ENCODE measurements at places on chromosomes 13 and 19.

DNA sequence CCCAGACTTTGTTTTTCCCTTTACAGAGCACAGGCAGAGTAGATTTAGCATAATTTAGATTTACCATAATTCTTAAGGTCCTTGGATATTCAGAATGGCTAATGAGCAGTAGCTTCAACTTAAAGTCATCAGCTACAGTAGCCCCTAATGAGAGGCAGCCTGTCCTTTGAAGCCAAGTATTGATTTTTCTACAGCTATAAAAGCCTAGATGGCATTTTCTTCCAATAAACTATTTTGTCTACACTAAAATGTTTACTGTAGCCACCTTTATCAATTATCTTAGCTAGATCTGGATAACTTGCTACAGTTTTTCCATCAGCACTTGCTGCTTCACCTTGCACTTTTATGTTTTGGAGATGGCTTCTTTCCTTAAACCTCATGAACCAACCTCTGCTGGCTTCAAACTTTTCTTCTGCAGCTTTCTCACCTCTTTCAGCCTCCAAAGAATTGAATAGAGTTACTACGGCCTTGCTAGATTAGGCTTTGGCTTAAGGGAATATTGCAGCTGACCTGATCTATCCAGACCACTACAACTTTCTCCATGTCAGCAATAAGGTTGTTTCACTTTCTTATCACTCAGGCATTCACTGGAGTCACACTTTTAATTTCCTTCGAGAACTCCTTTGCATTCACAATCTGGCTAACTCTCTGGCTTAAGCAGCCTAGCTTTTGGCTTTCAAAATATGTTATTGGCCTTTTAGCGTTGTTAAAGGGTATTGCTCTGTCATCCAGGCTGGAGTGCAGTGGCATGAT lies 26.6 kb downstream of the BRD4 start:
- peaks cover 82% of the 10 kb centered on the region for H3K4me1 ChIP-seq
- no peak overlapping the region for H3K4me3 ChIP-seq
- no peaks in the 10 kb centered on the region for H3K27me3 ChIP-seq
- DNase-seq = no peak

GRCh38 chr13:109394311-109394988 lies 391.9 kb downstream of the IRS2 start:
- no peak overlapping the region for H3K27ac ChIP-seq
- peaks cover 14% of the 10 kb centered on the region for H3K27me3 ChIP-seq
- DNase-seq = no peak
- H3K4me3 ChIP-seq = no peak overlapping the region

DNA sequence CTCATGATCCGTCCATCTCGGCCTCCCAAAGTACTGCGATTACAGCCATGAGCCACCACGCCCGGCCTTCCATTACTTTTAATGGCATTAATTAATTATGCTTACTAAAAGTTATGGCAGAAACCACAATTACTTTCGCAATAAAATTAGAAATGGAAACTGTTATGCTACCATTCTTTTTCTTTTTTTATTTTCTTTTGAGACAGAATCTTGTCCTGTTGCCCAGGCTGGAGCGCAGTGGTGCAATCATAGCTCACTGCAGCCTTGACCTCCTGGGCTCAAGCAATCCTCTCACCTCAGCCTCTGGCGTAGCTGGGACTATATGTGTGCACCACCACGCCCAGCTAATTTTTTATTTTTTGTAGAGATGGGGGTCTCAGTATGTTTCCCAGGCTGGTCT lies 4.6 kb upstream of the BST2 start:
- no peak overlapping the region for H3K4me3 ChIP-seq
- peaks cover 54% of the 10 kb centered on the region for H3K36me3 ChIP-seq
- H3K27ac ChIP-seq = no peak overlapping the region

DNA sequence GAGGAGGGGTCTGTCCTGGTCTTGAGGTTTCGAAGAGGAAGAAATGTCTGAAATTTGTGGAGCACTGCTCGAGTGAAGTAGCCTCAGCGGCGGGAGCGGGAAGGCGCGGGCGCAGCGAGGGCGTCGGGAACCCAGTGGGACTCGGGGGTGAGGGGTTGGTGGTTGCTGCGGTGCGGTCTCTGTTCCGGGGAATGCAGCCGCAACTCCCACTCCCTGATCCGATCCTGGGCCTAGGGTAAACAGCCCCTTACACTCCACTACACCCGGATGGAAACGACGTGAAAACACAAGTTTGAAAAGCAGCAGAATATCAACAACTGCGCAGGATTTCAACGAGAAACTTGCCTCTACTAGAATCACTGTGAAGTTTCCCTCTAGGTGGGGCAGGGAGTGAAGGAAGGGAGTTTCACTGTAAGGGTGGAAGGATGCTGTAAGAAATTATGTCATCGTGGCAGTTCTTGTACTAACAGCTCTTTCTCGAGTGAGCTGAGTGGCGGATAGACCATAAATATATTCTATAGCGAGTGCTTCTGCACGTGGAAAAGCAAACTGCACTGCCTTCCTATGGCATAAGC lies 2.0 kb upstream of the KLF12 start:
- peaks cover 15% of the 10 kb centered on the region for H3K36me3 ChIP-seq
- H3K27me3 ChIP-seq = no peaks in the 10 kb centered on the region
- no peak overlapping the region for H3K27ac ChIP-seq
- no peak overlapping the region for H3K4me3 ChIP-seq
- no peak for DNase-seq

DNA sequence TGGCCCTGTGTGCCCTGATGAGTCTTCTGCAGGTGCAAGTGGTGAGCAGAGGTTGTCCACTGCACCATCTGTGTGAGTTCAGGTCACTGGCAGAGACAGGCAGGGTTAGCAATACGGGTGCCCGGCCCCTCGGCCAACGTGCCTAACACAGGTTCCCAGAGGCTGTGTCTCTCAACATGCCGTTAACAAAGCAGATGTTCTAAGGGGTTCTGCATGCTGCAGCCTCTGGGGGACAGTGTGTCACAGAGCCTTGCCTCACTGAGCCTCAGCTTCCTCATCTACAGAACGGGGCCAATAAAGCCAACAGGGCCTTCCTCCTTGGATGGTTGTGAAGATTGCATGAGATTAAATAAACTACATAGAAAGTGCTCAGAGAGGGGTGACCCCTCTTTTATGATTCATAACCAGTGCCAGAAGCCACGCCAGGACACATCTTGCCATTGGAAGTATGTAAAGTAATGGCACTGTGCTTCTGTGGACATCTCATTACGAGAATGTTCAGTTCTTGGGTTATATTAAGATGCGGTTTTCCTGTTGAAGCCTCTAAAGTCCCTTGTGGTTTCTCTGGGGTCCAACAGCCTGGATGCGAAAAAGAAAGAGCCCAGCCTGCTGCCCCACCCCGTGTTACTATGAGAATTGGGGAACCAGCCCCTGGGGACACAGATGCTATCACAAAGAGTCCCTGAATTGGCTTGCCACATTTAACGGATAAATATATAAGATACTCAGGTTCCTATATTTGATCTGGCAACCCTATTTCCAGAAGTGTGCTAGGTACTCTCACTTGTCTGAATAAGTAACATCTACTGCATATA lies 11.2 kb upstream of the ARHGEF18 start:
- no peak overlapping the region for H3K4me3 ChIP-seq
- no peak overlapping the region for H3K27ac ChIP-seq
- DNase-seq = no peak
- H3K4me1 ChIP-seq = peaks cover 26% of the 10 kb centered on the region

- H3K27ac ChIP-seq = peak overlapping the region; percentile 47
- peaks cover 19% of the 10 kb centered on the region for H3K36me3 ChIP-seq
- peaks cover 22% of the 10 kb centered on the region for H3K4me1 ChIP-seq
- peak; percentile 75 for DNase-seq
- peak overlapping the region; percentile 87 for H3K4me3 ChIP-seq
These were observed 673 bp downstream of the SPATA13 start for GRCh38 chr13:24161010-24161775.

DNA sequence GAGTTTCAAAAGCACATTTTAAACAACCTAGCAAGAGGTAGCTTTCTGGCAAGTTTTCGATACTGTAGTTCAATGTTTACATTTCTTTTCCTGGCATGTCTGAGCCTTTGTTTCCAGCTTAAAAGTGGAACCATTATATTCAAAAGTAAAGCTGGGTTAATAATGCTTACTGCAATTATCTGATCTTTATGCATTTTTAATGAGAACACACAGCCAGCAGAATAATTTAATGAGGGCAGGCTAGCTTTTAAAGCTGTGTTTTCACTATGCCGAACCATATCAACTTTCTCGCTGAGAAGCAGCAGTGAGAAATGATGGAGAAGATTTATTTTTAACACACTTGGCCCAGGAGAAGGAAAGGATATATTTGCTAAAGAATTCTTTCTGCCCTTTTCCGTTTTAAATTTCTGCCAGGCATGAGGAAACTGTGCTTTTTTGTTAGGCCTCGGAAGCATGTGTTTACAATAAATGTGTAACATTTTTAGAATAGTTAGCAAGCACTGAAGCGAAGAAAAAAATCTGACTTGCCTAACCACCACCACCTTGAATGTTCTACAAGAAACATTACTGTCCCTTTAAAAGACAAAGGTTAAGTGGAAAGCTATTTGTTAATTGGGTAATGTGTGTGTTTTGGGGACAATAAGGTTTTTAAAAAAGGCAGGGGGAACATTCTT lies 1.0 kb downstream of the MBNL2 start:
- no peak for DNase-seq
- peaks cover 15% of the 10 kb centered on the region for H3K36me3 ChIP-seq
- H3K27me3 ChIP-seq = no peaks in the 10 kb centered on the region
- H3K4me1 ChIP-seq = peaks cover 54% of the 10 kb centered on the region
- peak overlapping the region; percentile 86 for H3K27ac ChIP-seq

GRCh38 chr13:28579736-28580135 lies 79.2 kb upstream of the POMP start:
- no peaks in the 10 kb centered on the region for H3K36me3 ChIP-seq
- H3K4me1 ChIP-seq = peaks cover 14% of the 10 kb centered on the region
- H3K27me3 ChIP-seq = peaks cover 5% of the 10 kb centered on the region
- H3K4me3 ChIP-seq = no peak overlapping the region

DNA sequence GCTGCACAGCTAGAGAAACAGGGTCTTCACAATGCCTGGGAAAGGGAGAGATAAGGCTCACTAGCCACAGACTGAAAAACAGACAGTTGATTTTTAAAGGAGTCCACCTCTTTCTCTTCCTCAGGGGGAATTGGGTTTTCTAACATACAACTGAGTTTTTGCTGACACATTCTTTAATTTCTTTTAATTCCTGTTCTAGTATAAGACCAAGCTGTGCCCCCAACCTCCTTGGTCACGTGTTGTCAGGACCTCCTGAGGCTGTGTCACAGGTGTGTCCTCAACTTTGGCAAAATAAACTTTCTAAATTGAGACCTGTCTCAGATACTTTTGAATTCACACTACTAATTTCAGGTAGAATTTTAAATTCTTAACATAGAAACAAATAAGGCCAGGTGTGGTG lies 12.1 kb upstream of the ZNF492 start:
- H3K27me3 ChIP-seq = peaks cover 46% of the 10 kb centered on the region
- no peak overlapping the region for H3K27ac ChIP-seq
- DNase-seq = no peak
- no peaks in the 10 kb centered on the region for H3K4me1 ChIP-seq
- H3K4me3 ChIP-seq = no peak overlapping the region

Measured in activated T-cell treated with anti-CD3 and anti-CD28 coated beads, Interleukin-2, amount 50 U/mL, for 24 hours (primary cell).